Neuronal stem cell (in vitro differentiated cells): ENCODE measurements at places on chromosomes 3 and 15.

DNA sequence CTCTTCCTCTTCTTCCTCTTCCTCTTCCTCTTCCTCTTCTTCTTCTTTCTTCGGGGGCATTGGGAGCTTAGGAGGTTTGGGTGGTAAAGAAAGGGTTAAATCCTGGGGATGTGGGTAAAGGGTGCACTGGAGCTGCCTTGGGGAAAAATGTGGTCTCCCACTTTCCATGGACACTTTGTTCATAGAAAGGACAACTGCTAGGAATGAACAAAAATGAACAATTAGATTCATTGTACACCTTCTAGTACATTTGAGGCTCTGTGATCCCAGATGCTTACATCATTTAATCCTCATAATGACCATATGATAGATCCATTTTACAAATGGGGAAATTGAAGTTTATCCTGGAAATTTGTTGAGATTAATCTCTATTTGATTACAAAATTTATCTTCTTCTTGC is 699.7 kb downstream of the TUSC7 start:
- DNase-seq: no peak

DNA sequence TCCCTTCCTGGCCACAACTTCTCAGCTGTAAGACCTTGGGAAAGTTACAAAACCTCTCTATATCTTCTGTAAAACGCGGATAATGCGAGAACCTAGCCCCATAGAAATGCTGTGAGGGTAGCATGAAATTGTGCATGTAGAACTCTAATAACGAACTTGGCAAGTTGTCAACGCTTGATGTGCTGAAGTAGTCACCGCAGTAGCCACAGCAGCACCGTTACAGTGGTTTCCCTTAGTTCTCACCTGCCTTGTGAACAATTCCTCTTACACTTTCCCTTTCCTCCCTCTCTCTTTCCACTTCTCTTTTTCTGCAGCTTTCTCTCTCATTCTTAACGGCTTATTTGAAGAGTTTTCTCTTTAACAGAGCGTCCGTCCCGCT is 447 bp upstream of the SHQ1 start:
- DNase-seq: no peak

GRCh38 chr3:58074116-58074715 is 66.0 kb downstream of the FLNB start:
- no peak for DNase-seq

DNA sequence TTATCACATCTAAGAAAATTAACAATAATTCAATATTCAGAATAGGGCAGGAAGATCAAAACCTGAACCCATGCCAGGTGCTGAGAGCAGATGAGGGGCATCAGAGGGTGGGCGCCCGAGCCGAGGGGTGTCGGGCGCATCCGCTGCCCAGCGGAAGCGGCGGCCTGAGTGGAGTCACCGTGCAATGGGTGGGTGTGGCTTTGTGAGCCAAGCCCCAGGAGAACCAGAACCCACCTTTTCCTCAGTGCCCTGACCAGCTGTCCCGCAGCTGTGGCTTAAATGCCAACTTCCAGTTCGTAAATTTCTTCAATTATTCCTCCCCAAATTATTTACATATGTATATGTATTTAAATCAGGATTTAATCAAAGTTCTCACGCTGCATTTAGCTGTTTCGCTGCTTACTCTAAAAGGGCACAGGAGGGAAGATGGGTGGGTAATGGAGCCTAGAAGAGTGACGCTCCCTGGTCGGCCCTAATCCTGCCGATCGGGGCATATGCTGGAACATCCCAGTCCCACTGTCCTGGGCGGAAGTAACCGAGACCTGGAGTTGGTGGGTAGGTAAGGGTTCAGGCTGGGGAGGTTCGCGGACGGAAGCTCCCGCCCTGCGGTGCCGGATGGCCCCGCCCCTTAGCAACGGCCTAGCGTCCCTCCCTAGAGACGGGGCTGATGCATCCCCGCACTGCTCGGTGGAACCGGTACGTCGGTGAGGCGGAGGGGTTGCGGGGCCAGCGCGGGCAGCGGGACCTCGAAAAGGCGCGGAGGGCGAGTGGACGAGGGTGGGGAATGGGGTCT is 1.3 kb downstream of the DNAH1 start:
- DNase-seq: peak; percentile 58

DNA sequence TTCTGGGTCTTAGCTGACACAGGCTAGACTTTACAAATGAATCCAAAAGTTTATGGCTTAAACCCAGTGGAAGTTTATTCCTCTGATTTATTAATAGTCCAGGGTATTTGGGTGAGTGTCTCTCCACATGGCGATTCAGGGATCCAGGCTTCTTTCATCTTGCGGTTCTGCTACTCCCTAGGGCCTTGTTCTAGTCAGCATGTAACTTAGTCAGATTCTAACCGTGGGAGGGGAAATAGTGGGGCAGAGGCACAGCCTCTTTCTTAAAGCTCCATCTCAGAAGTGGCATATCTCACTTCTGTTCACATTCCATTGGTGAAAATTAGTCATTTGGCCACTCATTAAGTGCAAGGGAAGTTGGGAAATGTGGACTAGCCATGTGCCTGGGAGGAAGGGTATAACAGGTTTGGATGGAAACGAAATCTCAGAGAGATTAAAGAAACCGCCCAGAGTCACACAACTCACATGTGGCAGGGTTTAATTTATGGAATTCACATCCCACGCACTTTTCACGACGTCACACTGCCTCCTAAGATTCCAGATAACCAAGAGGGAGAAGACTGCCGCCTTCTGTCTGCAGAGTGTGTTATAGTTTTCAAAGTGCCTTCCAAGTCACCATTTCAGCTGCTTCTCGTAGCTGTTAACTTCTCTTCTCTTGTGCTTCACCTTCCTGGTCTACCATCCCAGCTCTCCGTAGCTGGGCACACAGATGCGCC is 11.4 kb upstream of the RASGRF1 start:
- no peak for DNase-seq

DNA sequence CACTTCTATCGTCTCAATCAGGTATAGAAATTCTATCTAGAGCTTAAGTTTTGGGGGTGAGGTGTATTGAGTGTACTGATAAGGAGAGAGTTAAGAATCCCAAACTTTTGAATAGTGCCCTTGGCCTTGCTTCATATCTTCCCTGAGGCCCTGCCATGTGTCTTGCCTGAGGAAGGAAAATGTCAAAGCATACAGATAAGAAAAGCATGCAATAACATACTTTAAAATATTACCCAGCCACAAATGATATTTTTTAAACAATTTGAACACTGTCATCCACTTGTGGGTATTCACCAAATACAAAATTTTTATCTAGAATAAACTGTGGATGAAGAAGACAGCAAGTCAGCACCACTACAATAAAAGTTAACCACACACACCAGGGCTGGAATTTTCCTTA is 631.0 kb upstream of the ALCAM start:
- DNase-seq: no peak

- DNase-seq: no peak
These were observed 16.2 kb downstream of the AKAP13 start for GRCh38 chr15:85396554-85396953.

- DNase-seq: no peak
These were observed 128.0 kb upstream of the PRICKLE2 start for GRCh38 chr3:64353226-64353625.

- no peak for DNase-seq
These were observed 22.1 kb downstream of the AMOTL2 start for GRCh38 chr3:134352031-134352671.

DNA sequence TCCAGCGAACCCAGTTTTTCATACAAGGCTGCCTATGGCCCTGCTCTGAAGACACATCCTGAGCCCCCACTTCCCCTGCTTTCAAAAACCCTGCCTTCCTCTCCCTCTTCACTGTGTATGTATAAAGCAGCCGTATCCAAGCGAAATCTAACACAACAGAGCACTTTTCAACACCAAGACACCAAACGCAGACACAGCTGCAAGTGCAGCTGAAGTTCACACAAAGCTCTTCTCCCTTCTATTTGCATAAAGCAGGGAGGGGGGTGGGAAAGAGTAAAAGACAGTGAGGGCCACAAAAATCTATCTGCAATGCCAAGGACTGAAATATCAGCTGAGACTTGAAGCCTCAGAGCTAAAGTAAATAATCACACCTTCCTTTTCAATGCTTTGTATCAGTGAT is 35.1 kb upstream of the CSPG5 start:
- no peak for DNase-seq

DNA sequence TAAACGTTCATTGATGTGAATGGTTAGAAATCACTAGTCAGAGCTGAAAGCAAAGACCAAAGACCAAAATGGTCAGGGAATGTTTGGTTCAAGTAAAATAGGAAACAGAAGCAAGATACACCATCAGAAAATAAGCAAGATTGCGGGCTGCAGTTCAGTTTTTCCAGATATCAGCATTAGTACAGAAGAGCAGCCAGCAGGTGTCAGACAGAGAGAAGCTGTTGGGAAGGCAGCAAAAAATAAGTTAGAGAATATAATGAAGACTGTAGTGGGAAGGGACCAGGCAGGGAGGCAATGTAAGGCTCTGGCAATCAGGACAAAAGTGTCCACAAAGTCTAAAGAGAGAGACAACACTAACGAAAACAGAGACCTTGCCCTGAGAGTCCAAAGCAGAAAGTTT is 639.4 kb upstream of the NAALADL2 start:
- no peak for DNase-seq

DNA sequence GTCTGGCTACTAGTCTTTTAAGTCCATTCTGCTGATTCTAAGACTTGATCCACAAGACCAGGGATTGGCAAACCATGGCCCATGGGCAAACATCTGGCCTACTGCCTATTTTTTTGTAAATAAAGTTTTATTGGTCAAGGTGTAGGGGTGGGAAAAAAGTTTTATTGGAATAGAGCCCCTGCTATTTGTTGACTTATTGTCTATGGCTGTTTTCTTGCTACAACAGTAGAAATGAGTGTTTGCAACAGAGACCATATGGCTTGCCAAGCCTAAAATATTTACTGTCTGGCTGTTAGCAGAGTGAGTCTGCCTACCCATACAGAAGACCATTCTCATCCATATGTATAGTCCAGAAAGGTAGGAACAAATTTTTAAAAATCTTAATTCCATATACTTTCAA is 106.4 kb downstream of the PTPRG start:
- DNase-seq: no peak

DNA sequence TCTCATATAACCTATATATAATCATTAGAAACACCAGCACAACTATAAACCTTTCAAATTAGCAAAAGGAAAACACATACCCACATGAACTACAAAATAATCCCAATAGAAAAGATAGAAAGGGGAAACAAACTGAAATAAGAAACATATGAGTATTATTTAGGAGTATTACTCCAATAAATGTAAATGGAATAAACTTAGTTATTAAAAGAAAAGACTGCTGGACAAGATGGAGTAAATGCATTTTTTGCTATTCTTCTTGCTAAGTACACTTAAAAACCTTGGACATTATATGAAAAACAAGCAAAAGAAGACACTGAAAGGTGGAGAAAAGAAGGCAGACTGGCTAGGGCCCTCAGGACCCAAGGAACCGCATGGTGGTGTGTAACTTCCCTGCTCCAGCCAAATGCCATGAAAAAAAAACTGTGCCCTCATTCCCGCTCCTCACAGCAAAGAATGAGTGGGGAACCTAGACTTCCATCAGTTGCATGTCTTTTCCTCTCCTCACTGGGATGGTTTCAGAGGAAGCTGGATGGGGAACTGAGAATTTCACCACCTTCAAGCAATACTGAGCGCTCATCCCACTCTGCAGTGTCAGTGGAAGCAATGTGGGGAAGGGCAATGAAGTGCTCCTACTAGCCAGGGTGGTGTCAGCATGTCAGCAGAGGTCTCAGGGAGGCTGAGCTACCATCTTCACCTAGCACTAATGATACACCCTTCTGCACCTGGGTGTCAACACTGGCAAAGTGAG is 43.7 kb upstream of the ADAMTS17 start:
- no peak for DNase-seq

DNA sequence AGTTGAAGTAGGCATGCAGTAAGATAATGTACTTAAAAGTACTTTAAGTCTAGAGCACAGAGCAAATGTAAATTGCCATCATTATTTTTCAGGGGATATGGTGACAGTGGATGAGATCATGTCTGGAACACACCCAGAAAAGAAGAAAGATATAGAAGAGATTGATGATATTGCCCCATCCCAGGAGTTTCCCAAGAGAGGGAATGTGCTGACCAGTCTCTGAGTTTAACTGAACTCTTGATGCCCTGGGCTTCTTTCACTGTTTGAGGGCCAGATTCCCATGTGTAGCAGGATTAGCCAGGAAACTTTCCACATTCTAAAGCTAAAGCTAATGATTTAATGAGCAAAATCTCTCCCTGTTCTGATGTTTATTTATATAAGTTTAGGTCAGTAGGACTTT is 366.8 kb upstream of the UMPS start:
- DNase-seq: no peak

- DNase-seq: no peak
These were observed 50.9 kb upstream of the TMEM115 start for GRCh38 chr3:50410185-50410584.

DNA sequence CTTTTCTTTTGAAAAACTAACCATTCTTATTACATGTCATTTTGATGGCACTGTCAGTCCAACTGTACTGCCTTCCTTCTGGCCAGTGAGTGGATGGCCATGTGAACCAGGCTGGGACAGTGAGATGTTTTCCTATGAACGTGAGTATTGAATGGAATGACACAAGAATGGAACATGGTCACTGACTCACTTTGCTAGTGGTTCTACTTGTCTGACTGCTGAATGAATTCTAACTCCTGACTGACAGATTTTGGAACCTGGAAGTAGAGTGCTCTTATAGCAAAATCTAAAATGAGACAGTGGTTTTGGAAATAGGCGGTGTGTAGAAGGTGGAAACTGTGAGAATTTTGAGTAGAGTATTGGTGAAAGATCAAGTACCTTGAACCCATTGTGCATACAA is 606.9 kb upstream of the KCNMB2 start:
- no peak for DNase-seq

GRCh38 chr15:33326908-33327307 is 16.1 kb downstream of the RYR3 start:
- DNase-seq: no peak

- no peak for DNase-seq
These were observed 525 bp upstream of the MCCC1 start for GRCh38 chr3:183099838-183100204.

DNA sequence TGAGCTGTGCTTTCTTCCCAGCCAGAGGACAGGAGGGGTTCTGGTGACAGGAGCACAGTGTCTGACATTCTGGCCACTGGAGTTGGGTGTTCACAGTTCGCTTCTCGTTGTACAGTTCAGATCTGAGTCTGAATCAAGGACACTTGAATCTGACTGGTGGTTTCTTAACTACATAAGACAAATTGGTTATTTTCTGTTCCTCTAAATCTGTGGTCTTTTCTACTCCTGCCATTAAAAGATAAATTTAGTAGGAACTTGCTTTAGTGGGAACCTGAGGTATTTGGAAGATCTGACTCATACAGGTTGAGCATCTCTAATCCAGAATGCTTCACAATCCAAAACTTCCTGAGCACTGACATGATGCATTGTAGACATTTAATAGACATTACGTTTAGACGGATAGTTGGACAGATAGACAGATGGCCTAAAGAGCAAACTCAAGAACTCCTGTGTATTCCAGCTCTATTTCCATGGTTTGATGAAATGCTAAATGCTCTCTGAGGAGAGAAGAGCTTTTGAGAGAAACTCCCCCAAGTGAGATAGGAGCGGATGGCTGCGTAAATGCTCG is 71.0 kb downstream of the CCK start:
- DNase-seq: no peak

DNA sequence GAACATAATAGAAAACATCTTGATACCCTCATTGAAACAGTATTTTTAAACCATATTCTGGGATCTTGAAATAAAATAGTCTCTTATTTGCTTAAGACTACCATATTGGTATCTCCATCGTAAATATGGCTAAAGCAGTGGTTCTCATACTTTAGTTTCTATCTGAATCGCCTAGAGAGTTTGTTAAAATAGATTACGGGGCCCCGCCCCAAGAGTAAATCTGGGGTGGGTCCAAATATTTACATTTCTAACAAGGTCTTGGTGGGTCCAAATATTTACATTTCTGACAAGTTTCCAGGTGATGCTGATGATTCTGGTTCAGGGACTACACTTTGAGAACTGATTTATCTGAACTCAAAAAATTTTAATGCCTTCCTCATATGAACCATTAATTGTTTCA is 45.3 kb downstream of the TSC22D2 start:
- no peak for DNase-seq
